ENCODE measurements at places on chromosomes 2 and 18.
A peak's percentile ranks its signal among the peaks of the same experiment; 100 is the strongest.

- DNase-seq = no peak
Measured at GRCh38 chr2:61238219-61239012, 76.4 kb downstream of the C2orf74 start.

DNA sequence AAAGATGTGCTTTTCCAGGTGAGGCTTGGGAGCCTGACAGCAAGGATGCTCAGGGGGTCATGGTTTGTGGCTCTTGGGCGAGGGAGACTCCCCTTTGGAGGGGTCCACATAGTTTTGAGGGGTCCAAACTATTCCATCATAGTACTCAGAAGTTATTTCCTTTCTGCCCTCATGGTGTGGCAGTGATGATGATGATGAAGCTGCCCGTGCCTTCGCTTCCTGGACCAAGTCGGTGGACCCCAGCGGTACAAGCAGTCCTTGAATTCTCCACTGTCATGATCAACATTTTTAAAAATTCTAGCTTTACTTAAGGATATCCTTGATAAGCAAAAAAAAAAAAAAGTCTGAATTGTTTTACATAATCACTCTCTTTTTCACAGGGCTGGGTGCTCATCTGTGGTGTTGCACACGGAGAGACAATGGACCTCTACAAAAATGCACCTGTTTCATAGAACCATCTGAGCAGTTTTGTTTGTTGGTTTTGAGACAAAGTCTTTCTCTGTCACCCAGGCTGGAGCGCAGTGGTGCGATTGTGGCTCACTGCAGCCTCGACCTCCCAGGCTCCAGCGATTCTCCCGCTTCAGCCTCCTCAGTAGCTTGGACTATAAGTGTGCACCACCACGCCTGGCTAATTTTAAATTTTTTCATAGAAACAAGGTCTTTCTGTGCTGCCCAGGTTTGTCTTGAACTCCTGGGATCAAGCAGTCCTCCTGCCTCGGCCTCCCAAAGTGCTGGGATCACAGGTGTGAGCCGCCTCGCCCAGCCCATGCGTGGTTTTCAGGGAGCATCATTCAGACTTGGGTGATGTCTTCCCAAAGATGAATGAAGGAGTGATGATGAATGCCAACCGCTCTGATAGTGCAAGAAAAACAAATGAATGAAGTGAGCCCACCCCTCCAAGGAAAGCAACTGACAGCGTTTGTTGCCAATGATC, 271.4 kb upstream of the HDAC4 start:
- DNase-seq = no peak

- no peak for DNase-seq
Measured at GRCh38 chr2:239776436-239777005, 248.6 kb downstream of the NDUFA10 start.

- no peak for DNase-seq
Measured at GRCh38 chr2:17995593-17995992, 117.1 kb downstream of the KCNS3 start.

- peak; percentile 45 for DNase-seq
Measured at GRCh38 chr2:120013597-120014223, 833 bp downstream of the EPB41L5 start.

GRCh38 chr2:122003196-122003940, 247.9 kb downstream of the TSN start:
- DNase-seq = no peak

DNA sequence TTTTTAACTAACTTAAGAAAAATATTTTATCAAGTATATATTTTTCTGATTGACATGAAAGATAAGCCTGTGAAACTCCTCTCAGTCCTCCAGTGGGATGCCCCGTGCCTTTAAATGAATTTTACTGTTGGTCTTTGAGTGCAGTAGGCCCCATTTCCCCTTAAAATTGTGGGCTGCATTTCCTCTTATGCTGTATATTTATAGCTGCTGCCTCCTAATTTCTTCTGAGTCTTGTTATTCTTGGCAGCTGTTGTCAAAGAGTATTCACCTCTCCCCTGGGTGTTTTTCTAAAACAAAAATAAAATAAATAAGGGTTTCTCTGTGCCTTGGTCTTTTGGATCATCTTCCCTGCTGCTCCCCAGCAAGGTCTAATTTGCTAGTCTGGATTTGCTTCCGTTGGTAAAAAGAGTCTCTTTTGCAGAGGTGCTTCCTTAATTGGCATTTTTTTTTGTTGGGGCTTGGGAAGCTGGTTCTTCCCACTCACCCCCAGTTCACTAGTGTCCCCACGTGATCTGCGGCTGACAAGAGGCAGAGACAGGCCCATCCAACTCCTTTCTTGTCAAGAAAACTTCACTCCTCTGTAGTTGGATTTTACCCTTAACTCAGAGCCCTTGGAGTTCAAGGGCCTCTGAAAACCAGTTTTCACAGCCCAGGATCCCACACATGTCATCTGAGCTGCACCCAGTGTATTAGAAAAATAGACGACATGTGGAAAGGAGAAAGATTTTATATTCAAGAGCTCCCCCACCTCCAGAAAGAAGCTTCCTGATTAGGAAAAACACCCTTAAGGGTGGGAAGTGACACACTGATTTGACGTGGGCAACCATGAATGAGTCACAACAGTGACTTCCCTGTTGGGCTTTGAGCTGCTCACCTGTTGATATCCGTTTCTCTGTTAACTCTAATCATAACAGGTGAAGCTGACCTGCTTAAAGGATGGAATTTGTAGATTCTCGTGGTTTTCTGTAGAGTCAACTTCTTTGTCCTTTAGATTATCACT, 431.5 kb downstream of the DCDC2C start:
- DNase-seq = no peak

GRCh38 chr18:37586656-37587225, 21.1 kb upstream of the CELF4 start:
- no peak for DNase-seq

- DNase-seq = no peak
Measured at GRCh38 chr2:7289697-7290096, 372.5 kb downstream of the RNF144A start.

GRCh38 chr2:74099271-74099670, 48.4 kb downstream of the BOLA3 start:
- no peak for DNase-seq

- no peak for DNase-seq
Measured at GRCh38 chr2:223260681-223261080, 208.7 kb downstream of the KCNE4 start.

- DNase-seq = no peak
Measured at GRCh38 chr2:109609352-109610024, 4.3 kb downstream of the SEPTIN10 start.

DNA sequence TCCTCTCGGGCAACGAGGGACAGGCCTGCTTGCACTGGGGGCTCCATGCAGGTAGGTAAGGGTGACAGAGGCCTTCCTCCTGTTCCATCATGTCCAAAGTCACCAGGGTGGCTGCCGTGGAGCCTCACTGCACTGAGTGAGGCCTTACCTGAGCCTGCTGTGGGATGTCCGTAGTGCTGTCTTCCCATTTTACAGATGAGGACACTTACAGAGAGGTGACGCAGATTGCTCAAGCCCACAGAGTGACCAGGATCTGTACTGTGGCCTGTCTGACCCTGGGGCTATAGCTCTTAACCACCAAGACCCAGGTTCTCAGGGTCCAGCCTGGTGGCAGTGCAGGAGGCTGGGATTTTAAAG, 5.4 kb downstream of the ATOH8 start:
- no peak for DNase-seq

- DNase-seq = no peak
Measured at GRCh38 chr2:146370826-146371225, 1474.0 kb upstream of the ACVR2A start.

GRCh38 chr18:58557008-58557435, 71.9 kb downstream of the ALPK2 start:
- DNase-seq = no peak

DNA sequence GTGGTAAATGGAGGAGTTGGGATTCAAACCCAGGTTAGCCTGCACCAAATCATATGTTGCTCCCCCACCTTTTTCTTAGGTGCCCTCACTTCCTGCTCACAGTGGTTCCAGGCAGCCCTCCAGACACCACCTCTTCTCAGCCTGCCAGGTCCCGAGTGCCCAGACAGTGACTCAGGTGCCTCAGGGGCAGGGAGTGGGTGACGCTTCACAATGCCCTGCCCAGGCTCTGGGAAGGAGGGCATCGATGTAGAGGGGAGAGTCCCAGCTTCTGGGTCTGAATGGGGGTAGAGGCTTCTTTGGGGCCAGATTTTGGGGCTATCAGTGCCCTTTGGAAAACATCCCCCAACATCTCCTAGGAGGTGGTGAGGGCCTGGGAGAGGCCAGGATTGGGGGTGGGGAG, 5.2 kb upstream of the DNAJB2 start:
- DNase-seq = no peak

DNA sequence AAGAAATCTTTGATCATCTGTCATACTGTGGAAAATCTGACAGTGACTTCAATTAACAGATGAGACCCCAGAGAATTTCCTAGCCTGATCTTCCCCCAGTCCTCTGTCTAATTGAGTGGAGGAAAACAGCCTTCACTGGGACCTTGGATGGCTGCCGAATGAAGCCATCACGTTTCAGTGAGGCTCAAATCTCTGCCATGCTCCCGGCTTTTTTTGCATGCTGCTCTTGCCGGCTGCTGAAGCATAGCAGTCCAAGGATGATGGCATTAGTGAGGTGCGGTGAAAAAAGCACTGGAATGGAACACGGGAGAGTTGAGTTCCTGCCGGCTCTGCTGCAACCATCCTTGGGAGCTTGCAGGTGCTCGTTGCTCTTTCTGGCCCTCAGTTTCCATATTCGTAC, 430.5 kb downstream of the SLC4A3 start:
- no peak for DNase-seq

DNA sequence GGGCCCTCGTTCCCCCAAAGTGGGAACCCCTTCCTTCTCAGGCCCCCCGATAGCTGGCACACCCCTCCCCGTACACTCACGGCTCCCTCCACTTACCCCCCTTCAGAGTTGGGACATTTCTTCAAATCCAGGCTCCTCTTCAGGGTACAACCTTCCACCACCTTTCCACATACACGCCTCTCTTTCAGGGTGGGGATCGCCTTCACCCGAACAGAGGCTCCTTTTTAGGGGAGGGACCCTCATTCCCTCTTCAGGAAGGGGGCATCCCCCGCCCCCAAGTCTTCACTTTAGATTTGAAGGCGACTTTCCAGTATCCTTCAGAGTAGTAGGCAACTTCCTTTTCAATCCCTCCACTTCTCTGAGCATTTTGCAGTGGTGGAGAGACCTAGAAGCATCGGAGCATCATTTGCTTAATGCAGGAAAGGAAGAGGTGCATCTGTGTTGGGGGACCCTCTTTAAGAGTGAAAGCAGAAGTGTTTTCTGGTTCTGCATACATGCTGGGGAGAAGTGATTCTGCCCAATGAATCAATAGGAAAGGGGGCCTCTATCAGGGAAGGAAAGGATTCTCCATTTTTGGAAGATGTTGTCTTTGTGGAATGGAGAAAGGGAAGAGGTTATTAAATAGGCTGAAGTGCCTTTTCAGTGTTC, 845 bp downstream of the EML4 start:
- no peak for DNase-seq

DNA sequence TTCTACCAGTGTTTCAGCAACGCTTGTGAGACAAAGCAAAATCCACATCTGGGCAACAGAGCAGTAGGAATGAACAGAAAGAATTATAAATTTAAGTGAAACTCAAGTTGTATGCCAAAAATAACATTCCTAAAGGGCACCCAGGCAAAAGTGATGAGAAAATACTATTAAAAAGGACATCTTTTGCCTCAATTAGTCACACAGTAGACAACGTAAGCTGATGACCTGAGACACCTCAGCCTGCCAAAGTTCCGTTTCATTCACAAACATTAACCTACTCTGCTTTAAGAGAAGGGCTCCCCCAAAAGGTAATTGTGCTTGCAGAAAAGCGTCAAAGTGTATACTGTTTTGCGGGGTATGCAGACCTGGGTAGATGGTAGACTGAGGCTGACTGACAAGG, 7.2 kb downstream of the HDLBP start:
- DNase-seq = no peak
